Activated T-helper 1 cell treated with anti-CD3 and anti-CD28 coated beads, Interleukin-12 subunit alpha, Interleukin-12 subunit beta, Interleukin-2, Interleukin-4 antibody, amounts not matched to agents 30 ng/mL and 10 ng/mL and 1 ng/mL, durations not matched to agents 14 hours and 24 hours and 36 hours (primary cell): ENCODE measurements at places on chromosomes 5 and 9.

- DNase-seq = no peak
Measured at GRCh38 chr5:156208271-156208670, 118.7 kb upstream of the SGCD start.

- no peak for DNase-seq
Measured at GRCh38 chr5:171625646-171626045, 160.0 kb upstream of the SMIM23 start.

DNA sequence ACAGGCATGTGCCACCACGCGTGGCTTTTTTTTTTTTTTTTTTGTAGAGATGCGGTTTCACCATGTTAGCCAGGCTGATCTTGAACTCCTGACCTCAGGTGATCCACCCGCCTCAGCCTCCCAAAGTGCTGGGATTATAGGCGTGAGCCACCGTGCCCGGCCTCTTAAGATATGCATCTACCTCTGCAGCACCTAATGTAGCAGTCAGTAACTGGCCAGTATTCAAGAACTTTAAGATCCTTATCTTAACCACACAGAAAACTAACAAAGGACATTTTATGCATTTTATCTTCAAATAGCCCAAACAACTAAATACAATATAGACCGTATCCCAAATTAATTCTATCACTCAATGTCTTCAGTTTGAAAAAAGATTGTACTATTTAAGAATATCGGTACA, 618.7 kb downstream of the TLE1 start:
- DNase-seq = no peak

DNA sequence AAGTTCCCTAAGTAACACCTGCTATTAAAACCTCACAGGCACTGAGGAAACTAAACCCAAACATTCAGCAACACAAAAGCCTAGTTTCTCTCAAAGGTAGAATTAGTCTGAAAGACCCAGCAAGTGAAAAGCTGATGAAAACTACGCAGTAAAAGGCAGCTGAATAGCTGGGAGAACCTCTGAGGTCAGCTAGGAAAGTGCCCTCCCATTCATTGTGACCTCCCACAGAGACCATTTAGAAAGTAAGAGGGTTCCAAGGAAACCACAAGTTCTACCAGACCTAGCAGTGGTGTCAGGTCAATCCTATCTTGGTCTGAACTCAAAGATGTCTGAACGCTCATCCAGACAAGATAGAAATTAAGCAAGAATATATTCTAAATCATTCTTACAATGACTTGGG, 144.7 kb downstream of the SSBP2 start:
- no peak for DNase-seq

DNA sequence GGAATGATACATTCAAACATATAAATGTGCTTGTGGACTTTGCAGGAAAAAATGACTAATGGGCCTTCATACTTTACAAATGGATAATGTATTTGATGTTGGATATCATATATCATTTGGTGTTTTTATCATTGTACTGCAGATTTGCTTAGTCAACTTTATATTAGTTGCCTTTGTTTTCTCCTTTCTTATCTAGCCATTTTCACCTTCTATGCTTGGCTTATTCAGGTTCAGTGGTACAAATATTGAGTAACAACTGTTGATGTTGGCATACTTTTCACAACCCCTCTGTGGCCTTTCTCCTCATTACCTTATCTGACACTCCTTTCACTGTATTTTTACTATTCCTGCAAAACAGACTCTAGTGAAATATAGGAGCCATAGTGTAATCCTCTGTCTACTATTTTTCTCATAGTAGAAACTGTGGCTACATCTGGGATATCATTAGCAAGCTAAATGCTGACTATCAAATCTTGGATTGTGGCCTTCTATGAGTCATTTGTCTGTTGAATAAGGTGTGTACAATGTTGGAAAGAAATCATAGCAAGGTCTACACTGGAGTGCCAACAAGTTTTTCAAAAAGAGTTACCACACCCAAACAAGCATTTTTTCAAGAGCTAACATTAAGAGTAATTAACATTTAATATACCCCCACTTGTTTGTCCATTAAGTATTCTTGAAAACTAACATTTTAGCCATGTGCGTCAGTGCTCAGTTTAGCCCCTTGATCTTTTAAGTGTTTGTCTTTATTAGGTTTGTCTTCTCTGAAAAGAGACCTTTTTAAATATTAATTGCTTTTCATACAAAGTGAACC, 330.1 kb downstream of the ADGRV1 start:
- no peak for DNase-seq

GRCh38 chr9:88574953-88575352, 40.0 kb downstream of the NXNL2 start:
- no peak for DNase-seq

DNA sequence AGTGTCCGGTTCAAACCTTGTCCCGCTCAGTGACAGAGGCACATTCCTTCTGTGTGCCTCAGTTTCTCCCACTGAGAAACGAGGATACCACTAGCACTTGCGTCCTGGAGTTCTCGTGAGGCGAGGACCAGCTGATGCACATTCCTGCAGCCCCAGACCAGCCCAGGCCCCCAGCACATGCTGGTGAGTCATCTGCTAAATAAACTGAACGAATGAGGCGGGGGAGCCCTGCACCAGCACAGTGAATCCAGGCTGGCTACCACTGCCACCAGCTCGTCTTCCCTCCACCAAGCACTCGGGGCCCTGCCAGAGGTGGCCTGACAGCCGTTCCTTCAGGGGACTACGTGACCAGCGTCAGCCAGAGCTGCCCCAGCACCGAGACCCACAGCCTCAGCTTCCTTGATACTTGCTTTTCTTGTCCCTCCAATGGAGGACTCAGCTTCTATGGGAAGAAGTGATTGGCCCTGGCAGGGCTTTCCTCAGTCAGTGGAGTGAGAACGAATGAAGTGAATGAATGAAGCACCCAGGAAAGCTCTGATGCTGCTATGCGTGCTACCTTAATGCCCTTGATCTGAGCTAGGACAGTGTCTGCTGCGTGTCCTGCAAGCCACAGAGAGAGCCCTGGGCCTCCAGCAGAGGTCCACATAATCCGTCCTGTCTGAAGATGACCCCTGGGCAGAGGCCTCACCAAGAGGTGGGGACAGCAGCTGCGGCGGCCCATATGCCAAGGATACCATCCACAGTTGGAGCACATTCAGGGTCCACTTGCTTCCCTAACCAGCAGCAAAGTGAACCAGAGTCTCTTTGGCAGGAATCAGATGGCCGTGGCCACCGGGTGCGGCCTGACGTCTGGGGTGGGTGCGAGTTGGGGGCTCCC, 13.5 kb upstream of the BARX1 start:
- DNase-seq = no peak

DNA sequence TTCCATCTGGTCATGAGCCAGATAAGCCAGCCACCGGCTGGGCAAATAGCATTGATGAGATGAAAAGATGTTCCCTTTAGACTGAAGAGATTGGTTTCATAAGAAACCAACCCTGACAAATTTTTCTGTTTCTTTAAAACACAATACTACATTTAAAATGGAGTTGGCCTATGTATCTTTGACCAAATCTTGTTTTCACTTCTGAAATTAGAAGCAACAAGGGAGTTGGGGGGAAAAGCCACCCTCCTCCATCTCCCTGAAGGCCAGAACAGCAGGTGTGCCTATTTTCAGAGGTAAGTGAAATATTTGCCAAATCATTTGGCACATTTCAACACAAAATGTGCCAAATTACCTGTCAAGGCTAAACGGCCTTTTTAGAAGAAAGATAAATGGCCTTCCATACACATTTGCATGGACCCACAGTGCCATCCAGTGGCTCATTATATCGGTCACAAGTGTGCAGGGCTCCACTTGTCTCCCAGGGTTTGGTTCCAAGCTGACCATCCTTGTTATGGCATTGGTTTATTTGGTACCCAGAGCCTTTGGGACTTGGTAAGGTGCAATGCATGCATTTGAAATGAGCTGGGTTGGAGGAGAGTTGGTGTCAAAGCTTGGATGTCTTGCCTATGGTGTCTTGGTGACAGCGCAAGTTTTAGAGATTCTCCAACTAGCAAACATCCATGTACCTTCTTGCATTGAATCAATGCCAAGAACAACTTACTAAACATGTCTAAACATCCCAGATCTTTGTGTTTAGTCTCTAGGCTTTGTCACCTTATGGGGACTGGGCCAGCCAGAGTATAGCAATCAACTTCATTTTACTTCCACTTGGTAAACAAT, 372.0 kb upstream of the KIF2A start:
- no peak for DNase-seq

GRCh38 chr5:147930769-147931168, 24.4 kb upstream of the C5orf46 start:
- DNase-seq = no peak

DNA sequence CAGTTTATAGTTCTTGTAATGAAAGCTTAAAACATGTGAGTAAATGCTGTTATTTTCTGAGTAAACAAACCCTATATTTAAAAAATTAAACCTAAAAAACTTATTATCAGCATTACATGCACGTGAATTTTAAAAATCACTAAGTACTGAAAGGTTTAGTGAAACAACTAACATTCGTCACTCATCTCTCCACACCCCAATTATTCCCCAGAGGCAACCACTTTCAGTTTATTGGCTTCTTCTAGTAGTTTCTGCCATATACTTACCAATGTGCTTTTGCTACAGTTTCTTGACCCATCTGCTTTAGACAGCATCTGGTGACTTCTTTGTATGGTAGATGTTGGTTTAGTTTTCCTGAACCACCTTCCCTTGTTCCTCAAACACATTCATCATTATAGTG, 58.1 kb downstream of the ANGPTL2 start:
- no peak for DNase-seq

DNA sequence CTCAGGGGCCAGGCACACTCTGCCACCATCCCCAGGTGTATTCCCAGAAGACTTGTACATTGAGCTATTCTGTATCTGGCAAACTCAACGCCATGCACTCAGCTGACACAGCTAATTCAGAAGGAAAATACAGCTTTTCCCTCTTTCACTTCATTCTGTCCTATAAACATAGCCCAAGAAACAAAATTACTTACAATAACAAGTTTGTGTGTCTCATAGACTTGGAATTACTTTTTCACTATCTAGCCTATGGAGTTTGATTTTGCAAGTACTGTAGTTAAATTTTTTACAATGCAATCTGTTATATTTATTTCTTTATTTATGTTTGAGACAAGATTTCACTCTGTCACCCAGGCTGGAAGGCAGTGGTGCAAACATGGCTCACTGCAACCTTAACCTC, 125.1 kb upstream of the KLF9 start:
- DNase-seq = no peak

DNA sequence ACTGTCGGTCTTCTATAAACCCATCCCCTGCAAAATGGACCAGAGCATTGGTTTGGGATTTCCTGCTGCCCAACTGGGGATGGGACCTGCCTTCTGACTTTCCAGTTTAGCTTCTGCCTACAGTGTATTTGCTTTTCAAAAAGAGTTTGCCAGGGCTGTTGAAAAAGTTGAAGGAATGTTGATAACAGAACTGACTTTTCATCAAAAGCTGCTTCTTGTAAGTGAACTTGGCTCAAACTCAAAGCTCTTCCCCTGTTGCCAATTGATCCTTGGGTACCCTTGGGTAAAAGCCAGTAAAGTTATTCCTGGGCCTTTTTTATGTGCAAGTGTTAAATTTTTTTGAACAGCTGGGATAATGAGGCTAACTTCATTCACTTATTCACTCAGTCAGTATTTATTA, 142.9 kb upstream of the SLC30A5 start:
- no peak for DNase-seq

DNA sequence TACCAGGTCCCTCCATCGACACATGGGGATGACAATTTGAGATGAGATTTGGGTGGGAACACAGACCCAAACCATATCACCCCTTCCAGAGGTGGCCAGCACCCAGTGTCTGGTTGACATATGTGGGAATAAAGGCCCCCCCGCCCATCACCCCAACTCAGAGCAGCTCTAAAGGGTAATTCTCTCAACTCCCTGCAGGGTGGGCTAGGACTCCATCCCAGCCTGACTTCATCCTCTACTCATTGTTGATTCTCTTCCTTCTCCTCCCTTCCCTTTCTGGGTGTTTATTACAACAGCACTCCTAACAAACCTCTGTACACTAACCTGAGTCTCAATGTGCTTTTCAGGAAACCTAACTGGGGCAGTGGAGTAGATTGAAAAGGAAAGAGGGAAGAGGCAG, 339.9 kb downstream of the ACTL7B start:
- DNase-seq = no peak

- DNase-seq = peak; percentile 58
Measured at GRCh38 chr9:131668439-131669268, 71.2 kb downstream of the RAPGEF1 start.

DNA sequence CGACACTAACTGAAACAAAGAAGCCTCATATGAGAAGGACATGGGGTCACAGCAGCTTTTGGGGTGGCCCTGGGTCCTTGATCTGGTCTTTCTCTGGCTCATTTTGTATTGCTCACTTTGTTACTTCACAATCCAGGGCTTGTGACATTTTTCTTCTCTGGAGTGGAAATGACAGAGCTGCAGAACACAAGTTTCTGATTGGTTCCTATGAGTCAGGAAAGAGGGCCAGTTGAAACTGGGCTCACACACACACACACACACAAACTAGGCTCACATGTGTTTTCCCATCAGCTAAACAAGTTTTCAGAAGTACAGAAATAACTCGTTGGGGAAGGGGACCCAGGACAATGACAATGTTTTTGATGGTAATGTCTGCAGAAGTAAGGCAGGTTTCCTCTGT, 54.3 kb downstream of the TMC1 start:
- DNase-seq = no peak

DNA sequence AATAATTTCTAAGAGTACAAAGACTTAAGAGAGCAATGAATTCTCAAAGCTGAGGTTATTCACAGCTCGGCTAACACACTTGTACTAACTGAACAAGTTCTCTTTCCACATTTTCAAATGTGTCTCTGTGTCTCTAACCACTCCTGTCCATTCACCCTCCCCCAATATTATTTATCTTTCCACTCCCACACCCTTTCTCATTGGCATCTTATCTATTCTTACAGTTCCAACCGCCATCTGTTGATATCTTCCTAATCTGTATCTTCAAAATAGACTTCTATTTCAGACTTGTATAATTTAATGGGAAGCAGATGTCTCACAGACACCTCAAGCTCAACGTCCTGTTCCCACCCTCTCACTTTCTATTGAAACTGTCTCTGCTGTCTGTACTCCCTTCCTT, 205.9 kb downstream of the ANXA1 start:
- DNase-seq = no peak

GRCh38 chr5:62197697-62198096, 108.3 kb upstream of the KIF2A start:
- no peak for DNase-seq

DNA sequence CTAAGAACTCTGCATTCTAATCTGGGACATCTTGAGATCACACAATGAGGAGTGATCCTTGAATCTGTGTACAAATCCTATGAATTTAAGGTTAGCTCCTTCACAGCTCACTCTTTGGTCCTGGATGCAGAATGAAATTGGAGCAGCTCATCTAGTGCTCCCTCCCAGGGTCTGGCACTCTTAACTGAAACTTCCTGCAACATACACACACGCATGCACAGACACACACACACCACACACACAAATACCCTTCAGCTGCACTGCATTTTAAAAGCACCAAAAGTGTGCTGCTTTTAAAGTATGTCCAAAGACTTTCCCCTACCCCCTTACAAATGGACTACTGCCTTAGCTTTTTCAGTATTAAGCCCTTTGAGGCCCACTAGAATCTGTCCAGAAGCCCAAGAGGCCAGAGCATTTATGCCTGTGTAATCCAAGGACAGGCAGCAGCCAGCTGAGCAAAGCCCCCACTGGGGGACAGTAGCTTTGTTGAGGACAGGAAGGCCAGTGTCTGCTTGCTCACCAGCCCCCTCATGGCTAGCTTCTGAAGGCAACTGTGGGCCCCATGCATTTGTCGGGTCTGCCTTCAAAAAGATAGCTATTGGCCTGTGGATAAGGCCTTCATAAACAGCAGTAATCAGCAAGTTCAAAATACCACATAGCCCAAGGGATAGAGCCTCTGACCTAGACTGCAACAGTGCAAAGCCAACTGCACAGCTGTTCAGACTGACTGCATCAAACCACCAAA, 43.6 kb downstream of the CDO1 start:
- DNase-seq = no peak
